ENCODE measurements at places on chromosomes 16 and 17.
A peak's percentile ranks its signal among the peaks of the same experiment; 100 is the strongest.

GRCh38 chr16:17269439-17269838, 201.3 kb downstream of the XYLT1 start:
- H3K36me3 ChIP-seq, result no peaks in the 10 kb centered on the region
- peaks cover 17% of the 10 kb centered on the region for H3K4me1 ChIP-seq
- H3K27ac ChIP-seq, result no peak overlapping the region
- no peak for DNase-seq
- H3K4me3 ChIP-seq, result no peak overlapping the region

DNA sequence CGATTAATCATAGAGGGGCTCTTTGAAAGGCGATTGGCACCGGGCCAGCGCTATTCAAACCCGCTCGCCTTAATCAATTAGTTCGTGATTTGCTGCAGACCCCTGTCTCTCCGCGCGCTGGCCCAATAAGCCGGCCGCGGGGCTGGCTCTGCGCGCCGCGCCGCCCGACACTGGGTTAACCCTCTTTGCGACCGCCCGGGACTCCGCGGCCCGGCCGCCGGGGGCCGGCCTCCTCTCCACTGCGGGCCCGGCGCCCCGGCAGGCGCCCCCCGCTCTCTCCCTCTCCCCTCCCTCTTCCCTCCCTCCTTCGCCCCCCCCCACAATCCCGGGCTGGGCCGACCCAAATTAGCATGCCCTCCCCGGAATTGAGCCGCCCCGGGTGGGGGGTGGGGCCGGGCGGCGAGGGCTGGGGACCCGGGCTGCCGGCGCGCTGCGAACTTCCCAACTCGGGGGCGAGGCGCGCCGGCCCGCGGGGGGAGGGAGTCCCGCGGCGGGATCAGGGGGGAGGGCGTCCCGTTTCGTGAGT, 428 bp upstream of the SALL1 start:
- peak overlapping the region; percentile 86 for H3K27ac ChIP-seq
- H3K4me3 ChIP-seq, result peak overlapping the region; percentile 97
- H3K27me3 ChIP-seq, result peaks cover 4% of the 10 kb centered on the region
- peak; percentile 86 for DNase-seq
- peaks cover 53% of the 10 kb centered on the region for H3K4me1 ChIP-seq

GRCh38 chr16:48105456-48105855, 50.3 kb downstream of the ABCC12 start:
- peaks cover 4% of the 10 kb centered on the region for H3K27me3 ChIP-seq
- no peak for DNase-seq
- no peak overlapping the region for H3K27ac ChIP-seq

- no peak overlapping the region for H3K27ac ChIP-seq
- H3K4me1 ChIP-seq, result peaks cover 41% of the 10 kb centered on the region
- no peaks in the 10 kb centered on the region for H3K36me3 ChIP-seq
- H3K4me3 ChIP-seq, result no peak overlapping the region
These were observed 171.1 kb downstream of the SNX29 start for GRCh38 chr16:12147681-12148080.

DNA sequence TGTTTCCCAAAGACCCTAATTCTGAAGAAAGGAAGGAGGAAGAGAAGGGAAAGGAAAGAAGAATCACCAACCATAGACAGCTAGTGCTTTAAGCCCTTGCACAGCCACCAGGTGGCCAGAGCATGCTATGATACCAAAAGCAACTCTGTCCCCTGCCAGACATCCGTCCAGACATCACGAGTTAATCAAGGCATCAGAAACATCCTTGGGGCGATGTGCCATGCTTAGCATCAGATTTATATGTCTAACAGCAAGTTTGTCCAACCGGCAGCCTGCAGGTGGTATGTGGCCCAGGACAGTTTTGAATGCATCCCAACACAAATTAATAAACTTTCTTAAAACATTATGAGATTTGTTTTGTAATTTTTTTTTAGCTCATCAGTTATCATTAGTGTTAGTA, 2.9 kb upstream of the CRYBA1 start:
- H3K27ac ChIP-seq, result no peak overlapping the region
- H3K4me3 ChIP-seq, result no peak overlapping the region
- no peaks in the 10 kb centered on the region for H3K27me3 ChIP-seq
- no peaks in the 10 kb centered on the region for H3K36me3 ChIP-seq
- peak; percentile 30 for DNase-seq

- peaks cover 12% of the 10 kb centered on the region for H3K27me3 ChIP-seq
- no peaks in the 10 kb centered on the region for H3K36me3 ChIP-seq
- peak overlapping the region; percentile 88 for H3K4me3 ChIP-seq
- H3K4me1 ChIP-seq, result peaks cover 84% of the 10 kb centered on the region
These were observed 916 bp downstream of the PAGR1 start for GRCh38 chr16:29816694-29817441.

DNA sequence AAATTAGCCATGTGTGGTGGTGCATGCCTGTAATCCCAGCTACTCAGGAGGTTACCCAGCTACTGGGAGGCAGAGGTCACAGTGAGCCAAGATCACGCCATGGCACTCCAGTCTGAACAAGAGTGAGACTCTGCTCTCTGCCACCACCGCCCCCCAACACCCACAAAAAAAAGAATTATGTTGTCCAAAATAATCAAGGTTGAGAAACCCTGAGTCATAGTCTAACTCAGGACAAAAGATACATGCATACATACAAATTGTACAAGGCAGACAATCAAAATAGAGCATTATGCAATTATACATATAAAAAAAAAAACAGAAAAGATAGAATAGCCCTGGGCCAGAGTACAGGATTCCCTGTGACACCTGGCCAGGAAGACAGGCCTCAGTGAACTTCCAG, 6.6 kb upstream of the KPNB1 start:
- H3K4me1 ChIP-seq, result peaks cover 10% of the 10 kb centered on the region
- no peak overlapping the region for H3K4me3 ChIP-seq
- no peak overlapping the region for H3K27ac ChIP-seq
- no peaks in the 10 kb centered on the region for H3K27me3 ChIP-seq
- H3K36me3 ChIP-seq, result no peaks in the 10 kb centered on the region

DNA sequence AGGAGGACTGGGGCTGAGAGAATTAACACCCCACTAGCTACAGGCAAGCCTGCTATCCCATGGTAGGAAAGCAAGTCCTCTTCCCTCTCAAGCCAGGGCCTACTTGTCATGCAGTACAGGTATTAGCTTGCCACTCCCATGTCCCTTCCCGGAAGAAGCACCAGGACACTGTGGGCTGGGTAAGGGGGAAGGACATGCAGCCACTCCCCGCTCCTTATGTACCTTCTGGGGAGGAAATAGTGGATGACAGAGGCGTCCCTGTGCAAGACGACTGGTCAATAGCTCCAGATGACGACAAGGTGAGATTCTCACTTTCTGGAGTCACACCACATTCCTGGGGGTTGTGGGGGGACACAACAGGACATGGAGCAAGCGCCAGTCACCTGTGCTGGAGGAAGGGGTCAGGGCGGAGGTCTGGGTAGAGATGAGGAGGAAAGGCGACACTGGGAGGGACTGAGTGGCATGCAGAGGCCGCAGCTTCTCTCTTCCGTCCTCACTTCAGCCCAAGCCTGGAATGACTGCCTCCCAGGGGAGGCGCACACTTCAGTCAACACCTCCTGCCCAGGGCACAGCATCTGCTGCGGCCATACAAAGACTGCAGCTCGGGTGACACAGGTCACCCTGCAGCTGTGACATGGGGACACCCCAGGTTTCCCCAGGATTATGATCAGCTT, 15.1 kb upstream of the FOXJ1 start:
- peaks cover 16% of the 10 kb centered on the region for H3K4me1 ChIP-seq
- H3K27me3 ChIP-seq, result no peaks in the 10 kb centered on the region
- no peaks in the 10 kb centered on the region for H3K36me3 ChIP-seq
- H3K27ac ChIP-seq, result no peak overlapping the region
- no peak overlapping the region for H3K4me3 ChIP-seq
